ENCODE measurements at places on chromosomes 12 and 14. TPM values are rescaled to one million over a fixed set of nuclear protein-coding genes. Genes with fewer than 3 reads are reported as not detected.

LRRIQ1 gene
- 6.9 TPM for total RNA-seq

MGST1 gene
- total RNA-seq = 2.8 TPM

RTL1 gene
- not detected for total RNA-seq

TCTN2 gene
- total RNA-seq = 33.5 TPM

DDN gene
- 5.3 TPM for total RNA-seq

OR4E2 gene
- not detected for total RNA-seq

TEX22 gene
- 0.94 TPM for total RNA-seq

CACNA1C gene
- 54.8 TPM for total RNA-seq

CNPY2 gene
- total RNA-seq = 51.6 TPM

MAGOHB gene
- total RNA-seq = 31.0 TPM

LMBR1L gene
- total RNA-seq = 154 TPM

CCDC184 gene
- total RNA-seq = 15.7 TPM

TAS2R10 gene
- total RNA-seq = 15.0 TPM

TAC3 gene
- total RNA-seq = 0.94 TPM

KRT83 gene
- total RNA-seq = not detected

AICDA gene
- not detected for total RNA-seq

TCL1B gene
- not detected for total RNA-seq

RFLNA gene
- total RNA-seq = 7.2 TPM

TMEM132D gene
- total RNA-seq = 7.5 TPM

HCAR1 gene
- 0.31 TPM for total RNA-seq

LACRT gene
- total RNA-seq = not detected

PFKM gene
- 105 TPM for total RNA-seq
